HCT116 (cell line): ENCODE measurements at places on chromosomes 2 and 18.
A peak's percentile ranks its signal among the peaks of the same experiment; 100 is the strongest.

- DNase-seq: no peak
These were observed 74.9 kb upstream of the WDR75 start for GRCh38 chr2:189366349-189366748.

GRCh38 chr18:31049189-31049588 is 6.6 kb upstream of the DSC3 start:
- no peak for DNase-seq

DNA sequence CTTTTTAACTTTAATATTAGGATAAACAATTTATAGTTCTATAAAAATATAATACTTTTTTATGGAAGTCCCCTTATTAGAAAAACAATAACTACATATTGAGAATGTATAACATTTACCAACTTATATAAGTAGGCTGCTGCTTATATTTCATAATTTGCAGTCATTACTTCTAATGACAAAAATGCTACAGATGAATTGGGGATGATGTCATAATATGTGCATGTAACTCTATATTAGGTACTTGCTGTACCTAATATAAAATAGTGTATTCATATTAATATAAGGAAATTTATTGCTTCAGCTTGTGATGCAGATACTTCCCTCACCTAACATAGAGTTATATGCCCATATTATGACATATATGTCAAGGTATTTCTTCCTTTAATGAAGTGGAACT is 100.7 kb downstream of the GALNT13 start:
- no peak for DNase-seq

DNA sequence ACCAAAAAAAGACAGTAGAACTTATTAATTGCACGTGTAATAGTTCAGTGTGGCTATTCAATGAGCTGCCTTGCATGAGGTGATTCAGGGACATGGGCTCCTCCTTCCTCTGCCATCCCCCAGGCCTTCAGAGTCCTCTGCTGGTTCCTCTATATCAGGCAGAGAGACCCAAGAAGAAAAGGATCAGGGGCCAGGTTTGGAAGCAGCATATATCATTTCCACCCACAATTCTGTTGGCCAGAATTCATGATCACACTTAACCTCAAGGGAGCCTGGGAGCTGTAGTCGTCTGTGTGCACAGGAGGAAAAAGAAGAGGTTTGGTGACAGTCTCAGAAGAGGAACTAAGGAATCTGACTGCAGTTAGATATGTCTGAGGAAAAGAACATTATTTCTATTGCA is 114.0 kb upstream of the GLS start:
- DNase-seq: no peak

GRCh38 chr18:74522635-74523548 is 11.4 kb upstream of the CNDP1 start:
- DNase-seq: no peak

DNA sequence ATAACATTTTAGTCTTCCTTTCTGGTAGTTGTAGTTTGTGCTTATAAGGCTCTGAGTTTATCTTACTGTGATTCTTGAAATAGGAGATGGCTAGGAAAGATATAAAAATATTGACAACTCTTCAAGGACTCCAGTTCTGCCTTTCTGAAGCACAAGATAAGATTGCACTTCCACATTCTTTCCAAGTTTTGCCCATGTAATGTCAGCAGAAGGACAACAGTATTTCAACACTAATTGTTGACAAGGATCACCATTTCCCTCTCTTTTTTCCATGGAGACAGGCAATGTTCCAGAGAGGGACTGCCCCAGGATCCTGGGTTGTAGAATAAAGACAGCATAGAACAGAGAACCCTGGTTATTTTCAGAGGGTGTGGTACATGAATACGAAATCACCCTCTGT is 279.1 kb upstream of the CNTNAP5 start:
- no peak for DNase-seq

GRCh38 chr2:19472391-19472978 is 114.1 kb upstream of the OSR1 start:
- DNase-seq: no peak

- DNase-seq: no peak
These were observed 66.2 kb downstream of the CRACDL start for GRCh38 chr2:98869870-98870269.

- DNase-seq: no peak
These were observed 40.4 kb upstream of the SMAD2 start for GRCh38 chr18:47970664-47971531.

GRCh38 chr18:36545821-36546427 is 248.4 kb downstream of the FHOD3 start:
- no peak for DNase-seq

DNA sequence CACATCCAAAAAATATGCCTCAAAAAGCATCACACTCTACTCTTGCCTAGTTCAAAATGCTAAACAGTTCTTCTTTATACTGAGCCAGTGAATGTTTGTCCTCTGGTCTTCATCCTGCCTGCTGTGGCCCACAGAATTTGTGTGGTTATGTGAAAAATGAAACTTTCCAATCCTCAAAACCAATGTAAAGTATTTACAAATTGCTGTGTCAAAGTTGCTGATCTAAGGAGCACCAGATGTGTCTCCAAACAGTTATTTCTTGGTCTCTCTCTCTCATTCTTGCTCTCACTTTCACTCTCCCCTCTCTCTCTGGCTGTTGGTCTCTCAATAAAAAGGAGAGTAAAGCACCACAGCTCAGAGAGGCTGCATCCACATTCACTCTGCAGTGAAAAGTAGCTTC is 23.0 kb downstream of the EPHA4 start:
- DNase-seq: no peak

DNA sequence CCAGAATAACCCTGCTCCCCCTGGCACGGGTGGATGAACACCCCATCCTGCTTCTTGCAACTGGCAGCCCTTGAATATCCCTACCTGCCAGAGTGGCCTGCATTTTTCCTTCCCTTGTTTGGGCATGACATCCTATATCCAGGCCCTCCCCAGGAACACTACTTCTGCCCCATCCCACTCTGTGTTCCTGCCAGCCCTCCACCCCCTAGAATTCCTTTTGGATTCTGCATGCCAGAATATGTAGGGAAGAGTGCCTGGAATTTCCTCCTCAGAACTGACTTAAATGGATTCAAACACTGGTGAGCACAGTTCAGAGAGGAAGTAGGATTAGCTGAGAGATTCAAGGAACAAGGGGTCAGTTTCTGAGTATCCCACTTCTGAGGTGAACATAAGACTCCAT is 123.5 kb upstream of the PELI1 start:
- DNase-seq: no peak

- no peak for DNase-seq
These were observed 36.7 kb downstream of the FANCL start for GRCh38 chr2:58204195-58204959.

- DNase-seq: no peak
These were observed 4.6 kb downstream of the TTR start for GRCh38 chr18:31596081-31596872.

GRCh38 chr18:26356045-26356785 is 130.0 kb downstream of the TAF4B start:
- no peak for DNase-seq

GRCh38 chr2:12428786-12429185 is 287.9 kb upstream of the TRIB2 start:
- DNase-seq: no peak

- peak; percentile 7 for DNase-seq
These were observed 213.4 kb downstream of the CDH20 start for GRCh38 chr18:61546590-61546989.
